ENCODE measurements at places on chromosomes 12 and 14.

- no peak for ATAC-seq
These were observed 103.3 kb downstream of the BCAT1 start for GRCh38 chr12:24845615-24846014.

GRCh38 chr12:2768224-2768961, 26.4 kb upstream of the FKBP4 start:
- ATAC-seq: no peak

DNA sequence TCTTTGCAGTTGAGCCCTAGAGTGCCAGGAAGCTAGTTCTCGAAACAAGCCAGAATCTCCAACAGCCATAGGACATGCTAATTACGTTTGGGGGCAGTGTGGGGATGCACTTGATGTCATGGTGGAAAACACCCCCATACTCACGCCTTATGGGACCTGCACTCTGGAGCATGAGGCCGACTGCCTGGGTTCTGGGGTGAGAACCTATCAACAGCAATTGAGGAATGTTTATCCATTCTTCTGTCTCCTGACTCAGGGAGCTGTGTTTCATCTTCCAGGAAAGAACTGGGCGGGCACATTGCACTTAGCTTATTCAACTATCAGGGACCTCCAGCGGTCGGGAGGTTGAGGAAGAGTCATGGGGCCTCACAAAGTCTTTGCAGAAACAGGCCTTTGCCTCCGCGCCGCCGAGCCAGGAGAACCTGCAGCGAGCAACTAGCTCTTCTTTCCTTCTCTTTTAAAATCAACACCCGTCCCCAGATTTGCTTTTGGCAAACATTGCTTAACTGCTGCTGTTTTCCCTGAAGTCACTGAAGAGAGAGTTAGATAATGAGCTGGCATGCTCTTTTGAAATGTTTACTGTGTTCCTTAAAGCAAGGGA, 226.1 kb upstream of the DIO3 start:
- no peak for ATAC-seq

DNA sequence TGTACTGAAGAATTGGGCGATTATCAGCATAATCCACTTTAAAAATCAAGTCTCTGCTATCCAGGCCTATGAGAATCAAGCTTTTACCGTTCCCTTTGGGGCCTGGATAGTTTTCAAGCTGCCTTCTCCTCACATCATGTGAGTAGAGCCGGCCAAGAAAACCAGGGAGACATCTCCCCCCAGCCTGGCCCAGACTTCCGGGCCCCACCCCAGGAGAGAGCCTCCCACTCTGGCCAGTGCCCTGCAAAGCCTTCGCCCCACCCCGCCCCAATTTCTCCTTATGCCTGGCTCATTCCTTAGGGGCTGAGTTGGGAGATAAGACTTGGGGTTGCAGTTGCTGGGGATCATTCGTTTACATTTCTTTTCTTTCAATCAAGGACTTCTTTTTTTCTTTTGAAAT, 1.4 kb upstream of the TMEM132C start:
- no peak for ATAC-seq

- no peak for ATAC-seq
These were observed 26.8 kb downstream of the FERMT2 start for GRCh38 chr14:52923902-52924575.

- no peak for ATAC-seq
These were observed 165.8 kb downstream of the CALM1 start for GRCh38 chr14:90562652-90563051.

DNA sequence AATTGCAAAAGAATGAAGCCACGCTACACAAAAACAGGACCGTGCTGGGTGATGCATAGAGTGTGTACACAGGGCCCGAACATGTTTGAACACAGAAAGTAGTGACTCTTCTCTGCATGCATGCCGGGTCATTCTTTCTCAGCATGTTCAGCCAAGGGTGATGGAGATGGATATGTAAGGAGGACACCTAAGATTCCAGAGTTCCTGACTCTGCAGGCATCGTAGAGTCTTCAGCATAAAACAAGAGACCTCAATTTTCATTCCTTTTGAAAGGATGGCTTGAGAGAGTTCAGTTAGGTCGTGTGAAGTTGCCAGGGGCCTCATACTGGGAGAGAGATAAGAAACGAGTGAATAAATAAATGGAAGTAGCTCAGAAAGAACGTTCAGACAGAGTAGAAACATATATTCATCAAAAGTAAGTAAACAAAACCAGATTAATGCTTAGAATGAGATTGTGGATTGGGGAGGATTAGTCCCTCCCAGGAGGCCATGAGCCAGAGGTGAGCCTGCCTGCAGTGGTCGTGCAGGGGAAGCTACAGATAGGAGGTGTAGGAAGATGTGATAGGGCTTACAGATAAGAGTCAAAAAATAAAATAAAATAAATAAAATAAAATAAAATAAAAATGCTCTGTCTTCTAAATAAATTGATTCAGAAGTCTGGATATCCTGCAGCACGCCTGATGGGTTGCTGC, 27.6 kb upstream of the SEL1L start:
- no peak for ATAC-seq

- no peak for ATAC-seq
These were observed 302.0 kb upstream of the SYT1 start for GRCh38 chr12:78562368-78563205.

DNA sequence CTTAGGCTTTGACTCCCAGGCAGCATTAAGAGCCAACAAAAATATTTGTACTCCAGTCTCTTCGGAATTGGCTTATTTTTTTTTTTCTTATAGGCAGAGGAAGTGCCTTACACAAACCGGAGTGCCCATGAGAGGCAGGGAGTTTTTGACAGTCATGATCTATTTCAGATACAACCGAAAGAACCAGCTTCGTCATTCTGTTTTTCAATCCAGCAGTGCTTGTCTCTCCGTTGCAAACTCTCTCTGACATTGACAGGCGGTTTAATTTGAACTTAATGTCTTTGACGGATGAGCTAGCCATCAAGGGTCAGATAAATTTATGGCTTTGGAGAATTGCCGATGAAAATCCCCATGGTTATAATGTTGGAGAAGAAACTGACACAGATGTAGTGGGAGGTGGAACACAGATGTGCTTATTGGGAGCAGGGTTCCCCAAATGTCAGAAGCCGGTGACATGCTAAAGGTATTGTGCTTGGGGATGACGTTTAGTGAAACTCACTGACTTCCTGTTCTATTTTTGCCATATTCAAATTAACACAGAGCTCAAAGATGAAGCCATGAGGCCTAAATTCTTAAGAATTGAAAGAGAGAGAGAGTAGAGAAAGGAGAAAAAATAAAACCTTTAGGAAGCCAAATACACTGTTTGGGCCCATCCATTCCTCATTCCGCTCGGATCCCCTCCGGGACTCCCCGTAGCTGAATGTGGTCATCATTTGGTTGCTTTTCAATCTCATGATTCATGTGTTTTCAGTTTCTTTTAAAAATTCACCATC, 59.7 kb downstream of the PLXNC1 start:
- ATAC-seq: peak; percentile 75

DNA sequence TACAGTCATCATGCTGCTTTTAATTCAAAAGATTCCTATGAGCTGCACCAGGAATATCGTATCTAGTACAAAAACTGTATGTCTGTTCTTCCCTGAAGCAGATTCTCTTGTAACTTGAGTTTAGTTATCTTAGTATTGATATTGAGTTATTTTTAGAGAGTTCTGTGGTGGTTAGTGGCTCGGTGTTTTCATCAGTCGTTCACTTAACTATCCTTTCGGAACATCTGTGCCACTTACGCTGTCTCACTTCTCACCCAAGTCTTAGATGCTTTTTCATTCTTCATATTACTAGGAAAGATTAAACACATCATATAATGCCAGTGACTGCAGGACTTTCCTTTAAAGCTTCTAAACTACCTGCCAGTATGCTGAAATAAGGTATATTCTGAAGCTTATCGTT, 251.0 kb downstream of the FBXL14 start:
- ATAC-seq: no peak

- ATAC-seq: peak; percentile 45
These were observed 2.7 kb downstream of the BHLHE41 start for GRCh38 chr12:26122061-26122680.

DNA sequence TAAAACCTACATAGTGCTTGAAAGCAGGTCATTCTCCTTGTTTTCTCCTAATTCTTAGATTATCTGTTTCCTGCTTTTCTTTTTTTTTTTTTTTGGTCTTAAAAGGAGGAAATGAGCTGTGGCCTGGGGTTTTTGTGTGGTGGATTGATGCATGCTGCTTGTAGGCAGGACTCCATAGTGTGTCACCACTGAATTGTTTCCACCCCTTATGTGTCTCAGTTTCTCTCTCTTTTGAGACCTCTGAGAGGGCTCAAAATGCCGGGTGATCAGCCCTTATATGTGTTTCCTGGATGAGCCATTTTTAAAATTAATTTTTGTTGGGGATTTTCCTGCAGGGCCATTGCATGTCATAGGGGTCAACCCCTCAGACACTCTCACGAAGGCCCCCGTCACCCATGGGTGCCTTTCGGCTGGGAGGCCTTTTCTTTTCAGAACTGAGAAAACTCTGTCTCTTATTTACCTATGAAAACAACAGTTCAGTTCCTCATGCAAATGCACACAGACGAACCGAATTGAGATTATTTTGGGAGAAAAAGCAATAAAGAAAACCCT, 32.0 kb upstream of the LRRK2 start:
- ATAC-seq: peak; percentile 85

DNA sequence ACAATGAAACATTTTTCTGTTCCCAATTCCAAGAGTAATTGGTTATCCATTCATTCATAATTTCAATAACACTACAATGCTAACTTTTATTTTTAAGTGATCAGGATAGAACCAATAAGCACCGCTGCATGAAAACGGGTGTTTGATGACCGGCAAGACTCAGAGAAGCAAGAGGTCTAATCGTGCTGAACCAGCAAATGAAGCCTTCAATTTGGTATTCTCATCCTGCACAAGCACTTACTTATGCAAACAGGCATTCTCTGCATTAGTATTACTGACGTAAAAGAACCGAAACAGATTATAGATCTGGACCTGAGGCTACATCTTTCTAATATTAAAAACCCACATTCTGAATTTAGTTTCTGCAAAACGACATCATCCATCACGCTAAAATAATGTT, 67.7 kb downstream of the RBM19 start:
- ATAC-seq: no peak

DNA sequence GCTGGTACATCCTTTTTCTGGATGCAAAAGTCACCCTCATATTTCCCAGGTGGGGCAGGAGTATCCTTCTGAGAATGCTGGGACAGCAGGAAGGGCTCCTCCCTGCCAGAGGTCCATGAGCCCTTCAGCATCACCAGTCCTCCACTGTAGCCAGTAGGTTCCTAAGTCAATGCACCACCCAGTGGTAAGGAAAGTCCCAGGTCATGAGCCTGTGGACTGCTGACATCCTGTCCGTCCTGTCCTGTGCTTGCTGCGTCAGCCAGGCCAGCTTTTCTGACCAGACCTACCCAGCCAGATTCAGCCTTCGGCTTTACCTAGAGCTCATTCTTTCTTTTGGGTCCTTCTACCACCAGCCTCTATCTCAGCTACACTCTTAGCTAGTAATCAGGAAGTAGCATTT, 23.0 kb upstream of the ACTN1 start:
- ATAC-seq: peak; percentile 27

GRCh38 chr12:87425942-87426554, 603.2 kb downstream of the C12orf50 start:
- no peak for ATAC-seq

GRCh38 chr12:131313635-131314034, 359.9 kb downstream of the ADGRD1 start:
- ATAC-seq: no peak

DNA sequence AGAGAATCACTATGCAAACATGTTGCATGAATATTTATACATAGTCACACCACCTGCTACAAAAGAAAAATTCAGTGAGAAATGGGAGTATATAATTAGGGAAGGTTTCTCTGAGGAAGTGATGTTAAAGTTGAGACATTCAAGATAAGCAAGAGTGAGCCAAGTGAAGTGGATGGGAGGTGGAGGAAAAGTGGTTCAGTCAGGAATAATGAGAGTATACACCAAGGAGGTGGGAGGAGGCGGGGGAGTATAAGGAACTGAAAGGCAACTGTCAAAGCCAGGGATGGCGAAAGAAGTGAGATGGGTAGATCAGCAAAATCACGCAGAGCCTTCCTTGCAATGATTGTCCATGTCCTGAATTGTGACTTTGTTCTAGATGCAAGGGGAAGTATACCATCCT, 33.7 kb downstream of the PRKD1 start:
- ATAC-seq: no peak

DNA sequence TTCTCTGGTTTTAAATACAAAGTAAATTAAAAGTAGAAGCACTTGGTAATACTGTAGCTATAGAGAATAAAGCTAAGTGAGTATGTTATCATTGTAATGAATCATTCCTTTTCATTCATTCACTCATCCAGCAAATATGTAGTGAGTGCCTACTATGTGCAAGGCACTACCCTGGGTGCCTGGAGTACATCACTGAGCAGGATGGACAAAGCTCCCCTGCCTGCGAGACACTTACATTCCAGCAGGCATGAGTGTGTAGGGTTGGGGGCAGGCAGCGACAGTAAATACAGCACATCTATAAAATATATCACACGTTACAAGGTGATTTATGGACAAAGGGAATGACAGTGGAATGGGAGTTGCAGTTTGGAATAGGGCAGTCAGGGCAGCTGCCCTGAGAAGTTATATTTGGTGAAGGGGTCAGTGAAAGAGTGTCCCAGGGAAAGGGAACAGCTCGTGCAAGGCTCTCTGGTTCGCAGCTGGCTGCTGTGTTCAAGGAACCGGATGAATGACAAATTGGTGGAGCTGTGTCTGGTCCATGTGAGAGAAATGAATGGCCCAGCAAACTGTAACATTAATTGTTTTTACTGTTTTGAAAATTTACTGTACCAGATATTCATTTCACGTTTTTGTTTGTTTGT, 159.6 kb downstream of the CRADD start:
- ATAC-seq: no peak

- ATAC-seq: no peak
These were observed 4.5 kb upstream of the SIX1 start for GRCh38 chr14:60653701-60654161.

GRCh38 chr12:14314801-14315200, 50.7 kb upstream of the ATF7IP start:
- no peak for ATAC-seq

- ATAC-seq: no peak
These were observed 56.0 kb downstream of the ISCA2 start for GRCh38 chr14:74549588-74549987.

GRCh38 chr12:15741082-15741481, 48.1 kb downstream of the EPS8 start:
- no peak for ATAC-seq

DNA sequence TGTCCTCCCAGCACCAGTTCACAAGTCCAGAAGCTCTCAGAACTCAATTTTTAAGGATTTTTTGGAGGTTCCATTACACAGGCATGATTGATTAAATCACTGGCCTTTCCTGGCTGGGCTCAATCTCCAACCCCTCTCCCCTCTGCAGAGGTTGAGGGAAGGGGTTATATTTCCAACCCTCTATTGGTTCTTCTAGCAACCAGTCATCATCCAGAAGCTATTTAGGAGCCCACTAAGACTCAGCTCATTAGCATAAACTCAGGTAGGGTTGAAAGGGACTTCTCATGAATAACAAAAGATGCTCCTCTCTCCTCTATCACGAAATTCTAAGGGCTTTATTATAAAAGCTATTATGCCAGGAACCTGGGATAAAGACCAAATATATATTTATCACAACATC, 41.5 kb downstream of the SPPL3 start:
- ATAC-seq: no peak

Measured in activated CD4-positive, CD25-positive, alpha-beta regulatory T cell treated with anti-CD3 and anti-CD28 coated beads, Interleukin-2, amount 50 U/mL, for 24 hours (primary cell).